Stimulated activated CD8-positive, alpha-beta memory T cell treated with anti-CD3 and anti-CD28 coated beads, Interleukin-12 subunit alpha, Interleukin-12 subunit beta, amount 100 ng/mL, for 1 hour (primary cell): ENCODE measurements at places on chromosomes 3 and 15.

DNA sequence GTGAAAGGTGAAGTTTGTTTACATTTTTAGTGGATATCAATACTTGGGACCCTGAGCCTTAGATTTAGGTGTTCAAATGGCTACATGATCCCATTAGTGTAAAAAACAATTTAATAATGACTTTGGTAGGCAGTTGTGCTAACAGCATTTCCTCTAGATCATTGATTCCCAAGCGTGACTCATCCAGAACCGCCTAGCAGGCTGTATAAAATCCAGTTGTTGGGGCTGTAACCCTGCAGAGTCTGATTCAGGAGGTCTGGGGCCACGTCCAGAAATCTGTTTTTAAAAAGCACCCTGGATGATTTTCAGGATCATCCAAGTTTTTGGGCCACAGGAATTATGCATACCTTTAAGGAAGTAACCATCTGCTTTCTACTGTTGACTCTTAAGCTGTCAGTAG is 156.4 kb downstream of the TP63 start:
- DNase-seq = no peak

GRCh38 chr15:62684123-62684808 is 358.3 kb upstream of the TPM1 start:
- no peak for DNase-seq

- DNase-seq = no peak
These were observed 775.8 kb upstream of the ARPP21 start for GRCh38 chr3:34863485-34863884.

GRCh38 chr3:159775372-159775961 is 213.2 kb upstream of the IL12A start:
- DNase-seq = no peak

- no peak for DNase-seq
These were observed 148.4 kb downstream of the B3GALNT1 start for GRCh38 chr3:160956785-160957184.

GRCh38 chr3:7621046-7621630 is 760.2 kb downstream of the GRM7 start:
- no peak for DNase-seq

DNA sequence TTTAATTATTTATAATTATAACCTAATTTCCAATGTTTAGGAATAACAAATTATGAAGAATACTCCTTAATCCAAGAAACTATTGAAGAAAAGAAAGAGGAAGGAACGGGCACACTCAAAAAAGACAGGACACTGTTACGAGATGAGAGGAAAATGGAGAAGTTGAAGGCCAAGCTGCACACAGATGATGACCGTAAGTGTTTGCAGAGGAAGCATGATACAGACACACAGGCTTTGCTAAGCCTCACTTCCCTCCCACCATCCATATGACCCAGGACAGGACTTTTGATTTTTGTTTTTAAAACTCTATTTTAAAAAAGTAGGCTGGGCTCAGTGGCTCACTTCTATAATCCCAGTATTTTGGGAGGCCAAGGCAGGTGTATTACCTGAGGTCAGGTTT is 389.4 kb upstream of the TPM1 start:
- DNase-seq = no peak

GRCh38 chr15:40313531-40314398 is 6.0 kb upstream of the PLCB2 start:
- DNase-seq = no peak

DNA sequence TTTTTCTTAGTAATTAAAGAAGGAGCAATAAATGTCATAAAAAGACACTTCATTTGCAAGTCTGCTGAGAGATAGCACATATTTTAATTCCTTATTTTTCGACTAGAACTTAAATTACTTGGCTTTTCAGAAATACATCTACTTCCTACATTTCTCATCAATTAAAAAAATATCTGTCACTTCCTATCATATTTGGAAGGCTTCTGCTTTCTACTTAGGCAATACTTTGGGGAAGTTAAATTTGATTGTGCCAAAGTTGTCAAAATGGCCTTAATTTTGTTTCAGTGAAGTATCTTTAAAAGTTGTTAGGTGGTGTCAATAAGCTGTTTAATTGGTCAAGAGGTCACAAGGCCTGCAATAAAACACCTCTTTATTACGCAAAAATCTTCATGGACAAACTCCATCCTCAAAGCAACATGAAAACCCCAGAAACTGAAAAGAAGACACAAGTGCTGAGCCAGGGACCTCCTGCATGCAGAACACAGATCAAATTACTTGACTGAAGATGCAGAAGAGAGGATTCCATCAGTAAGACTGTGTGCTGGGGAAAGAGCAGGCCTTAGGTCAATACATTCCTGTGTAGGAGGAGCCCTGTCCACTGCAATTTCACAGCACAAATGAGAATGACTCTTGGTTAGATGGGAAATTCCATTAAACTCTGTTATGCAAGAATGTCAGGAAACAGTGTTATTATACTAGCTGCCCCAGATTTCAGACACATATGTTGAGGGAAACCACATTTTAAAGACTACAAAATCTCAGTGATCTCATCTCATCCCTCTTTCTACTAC is 48.0 kb upstream of the FSTL1 start:
- DNase-seq = no peak

DNA sequence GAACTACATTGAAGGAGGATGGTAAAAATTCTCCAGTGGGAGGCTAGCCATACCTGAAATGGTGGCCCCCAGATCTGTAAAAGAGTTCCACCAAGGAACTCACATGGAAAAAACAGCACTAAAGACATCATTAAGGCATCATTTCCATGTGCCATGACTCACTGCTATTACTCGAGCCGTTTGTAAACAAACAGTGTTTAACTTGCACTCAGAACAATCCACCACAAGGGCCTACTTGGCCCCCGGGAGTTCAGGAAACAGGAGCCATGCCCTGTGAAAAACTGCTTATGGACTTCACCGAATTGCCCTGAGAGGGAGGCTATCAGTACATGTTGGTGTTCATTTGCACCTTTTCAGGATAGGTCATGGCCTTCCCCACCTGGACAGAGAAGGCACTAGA is 18.2 kb downstream of the CCR4 start:
- no peak for DNase-seq

DNA sequence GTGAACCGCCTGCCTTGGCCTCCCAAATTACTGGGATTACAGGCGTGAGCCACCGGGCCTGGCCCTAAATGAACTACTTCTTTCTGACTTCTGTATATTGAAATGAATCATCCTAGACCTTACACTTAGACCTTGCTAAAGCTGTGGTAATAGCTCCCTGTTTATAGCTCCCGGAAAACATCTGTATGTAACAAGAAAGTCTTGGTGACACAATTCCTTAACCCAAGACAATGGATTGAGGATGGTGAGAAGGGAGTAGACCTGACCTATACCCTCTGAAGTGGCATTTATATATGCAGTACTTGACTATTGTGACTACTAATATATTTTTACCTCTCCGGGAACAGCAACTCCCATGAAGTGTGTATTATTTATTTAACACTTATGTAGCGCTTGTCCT is 48.0 kb upstream of the TBL1XR1 start:
- no peak for DNase-seq

GRCh38 chr15:55247311-55247710 is 42.3 kb downstream of the RAB27A start:
- DNase-seq = no peak

GRCh38 chr3:22101351-22101750 is 350.3 kb upstream of the ZNF385D start:
- DNase-seq = no peak

- no peak for DNase-seq
These were observed 166.9 kb downstream of the CHST2 start for GRCh38 chr3:143286392-143287010.

DNA sequence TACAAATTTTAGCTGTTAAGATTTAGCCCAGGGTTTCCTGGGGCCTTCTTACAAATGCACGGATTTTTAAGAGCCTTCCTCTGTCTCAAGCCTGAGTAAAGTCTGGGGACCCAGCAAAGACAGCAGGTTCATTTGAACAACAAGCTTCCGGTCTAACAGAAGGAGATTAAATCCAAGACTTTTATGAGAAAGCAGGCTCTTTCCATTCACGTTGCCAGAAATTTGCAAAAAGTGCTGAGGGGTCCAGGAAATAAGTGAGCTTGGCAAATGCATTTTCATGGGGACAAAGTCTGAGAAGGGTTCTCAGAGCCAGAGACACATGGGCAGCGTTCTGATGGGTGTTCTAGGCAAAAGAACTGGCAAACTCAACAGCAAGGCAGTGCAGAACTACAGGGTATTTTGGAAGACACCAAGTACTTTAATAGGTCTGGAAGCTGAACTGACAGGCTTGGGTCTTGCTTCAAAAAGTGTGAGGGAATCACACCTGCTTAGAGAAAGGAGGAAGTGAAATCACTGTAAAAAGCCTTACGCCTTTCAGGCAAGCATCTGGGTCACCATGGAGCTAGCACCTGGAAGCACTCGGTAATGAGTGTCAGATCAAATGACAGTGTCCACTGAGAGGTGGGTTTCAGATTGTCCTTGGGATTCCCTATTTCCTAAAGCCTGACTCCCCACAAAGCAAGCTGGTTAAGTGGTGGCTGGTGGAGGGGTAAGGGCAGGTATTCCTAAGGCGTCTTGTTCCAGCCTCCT is 115.8 kb upstream of the ARHGEF3 start:
- DNase-seq = no peak

- DNase-seq = no peak
These were observed 49.5 kb upstream of the HACD2 start for GRCh38 chr3:123634149-123635051.

- DNase-seq = no peak
These were observed 37.6 kb upstream of the EPHB3 start for GRCh38 chr3:184523825-184524615.

DNA sequence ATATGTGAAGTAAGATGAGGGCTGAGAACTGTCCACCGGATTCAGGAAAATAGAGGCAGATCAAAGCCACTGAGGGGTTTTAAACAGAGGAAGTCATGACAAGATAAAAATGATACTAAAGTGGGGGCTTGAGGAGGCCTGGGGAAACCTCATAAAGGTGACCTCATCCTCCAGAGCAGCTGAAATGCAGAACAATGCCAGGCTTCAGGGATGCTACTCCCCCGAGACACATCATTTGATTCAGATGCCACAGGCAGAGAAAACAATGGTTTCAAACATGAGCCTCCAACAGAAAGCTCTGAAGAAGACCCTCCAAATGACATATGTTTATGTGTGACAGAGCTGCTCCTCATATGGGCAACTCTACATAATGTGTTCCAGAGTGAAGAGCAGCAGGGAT is 6.4 kb downstream of the CFAP20DC start:
- DNase-seq = no peak

DNA sequence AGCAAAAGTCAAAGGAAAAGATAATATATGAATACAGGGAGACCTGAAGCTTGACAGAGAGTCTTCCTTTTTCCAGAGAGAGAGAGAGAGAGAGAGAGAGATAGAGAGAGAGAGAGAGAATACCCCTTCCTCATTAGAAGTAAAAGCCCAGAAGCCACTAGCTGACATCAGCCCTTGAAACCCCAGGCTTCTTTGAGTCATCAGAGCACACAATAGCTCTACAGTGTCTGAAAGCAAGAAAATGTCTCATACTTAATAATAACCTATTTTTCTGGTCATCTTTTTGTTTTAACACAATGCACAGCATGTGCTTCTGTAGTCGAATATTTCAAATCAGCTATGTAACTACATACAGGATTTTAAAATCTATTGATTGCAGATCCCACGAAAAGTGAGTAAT is 109.2 kb upstream of the NANOGP8 start:
- no peak for DNase-seq

DNA sequence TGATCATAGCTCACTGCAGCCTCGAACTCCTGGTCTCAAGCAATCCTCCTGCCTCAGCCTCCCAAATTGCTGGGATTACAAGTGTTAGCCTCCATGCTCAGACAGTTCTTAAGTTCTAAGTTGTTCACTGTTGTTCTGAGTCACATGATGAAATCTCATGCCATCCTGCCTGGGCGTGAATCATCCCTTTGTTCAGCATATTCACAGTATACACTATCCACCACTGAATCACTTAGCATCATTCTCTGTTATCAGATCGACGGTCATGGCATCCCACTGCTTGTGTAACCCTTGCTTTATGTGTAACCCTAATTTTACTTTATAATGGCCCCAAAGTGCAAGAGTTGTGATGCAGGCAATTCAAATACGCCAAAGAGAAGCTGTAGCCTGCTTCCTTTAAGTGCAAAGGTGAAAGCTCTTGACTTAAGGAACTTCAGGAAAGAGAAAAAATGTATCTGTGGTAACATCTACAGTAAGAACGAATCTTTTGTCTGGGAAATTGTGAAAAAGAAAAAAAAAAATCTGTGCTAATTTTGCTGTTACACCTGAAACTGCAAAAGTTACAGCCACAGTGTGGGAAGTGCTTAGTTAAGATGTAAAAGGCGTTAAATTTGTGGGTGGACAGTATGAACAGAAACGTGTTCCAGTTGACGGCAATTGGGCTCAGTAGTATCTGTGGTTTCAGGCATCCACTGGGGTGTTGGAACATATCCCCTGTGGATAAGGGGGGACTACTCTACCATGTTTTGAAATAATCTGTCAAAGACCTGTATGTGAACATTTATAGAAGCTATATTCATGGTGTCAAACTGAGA is 80.6 kb downstream of the PCOLCE2 start:
- no peak for DNase-seq

DNA sequence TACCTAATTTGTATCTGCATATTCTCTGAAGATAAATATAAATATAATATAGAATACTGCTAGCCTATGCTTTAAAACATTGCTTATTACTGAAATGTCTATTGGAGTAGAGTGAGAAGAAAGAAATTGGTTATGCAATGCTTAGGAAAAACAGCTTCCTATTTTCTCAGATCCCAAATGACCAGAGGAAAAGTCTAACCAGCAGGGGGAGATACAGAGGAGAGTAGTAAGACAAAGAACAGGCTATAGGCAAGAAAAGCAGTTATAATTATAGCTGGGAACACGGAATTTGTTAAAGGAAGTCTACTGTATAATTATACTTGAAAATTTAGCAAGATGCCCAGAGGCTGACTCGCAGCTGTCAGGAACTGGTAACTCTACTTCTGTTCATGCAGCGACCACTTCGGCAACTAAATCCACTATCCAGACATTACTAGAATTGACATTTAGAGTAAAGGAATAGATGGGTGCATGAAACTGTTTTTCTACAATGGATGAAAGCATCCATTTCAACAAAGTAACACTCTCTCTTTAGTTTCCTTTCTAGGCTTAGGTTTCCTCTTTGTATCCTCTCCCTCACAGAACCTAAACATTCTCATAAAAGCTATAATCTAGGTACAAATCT is 97.2 kb downstream of the TBC1D5 start:
- no peak for DNase-seq

- DNase-seq = no peak
These were observed 42.2 kb upstream of the ROBO2 start for GRCh38 chr3:76997733-76998132.
